ENCODE measurements at places on chromosomes 13 and 19. TPM values are rescaled to one million over a fixed set of nuclear protein-coding genes. Genes with fewer than 3 reads are reported as not detected.

DNA sequence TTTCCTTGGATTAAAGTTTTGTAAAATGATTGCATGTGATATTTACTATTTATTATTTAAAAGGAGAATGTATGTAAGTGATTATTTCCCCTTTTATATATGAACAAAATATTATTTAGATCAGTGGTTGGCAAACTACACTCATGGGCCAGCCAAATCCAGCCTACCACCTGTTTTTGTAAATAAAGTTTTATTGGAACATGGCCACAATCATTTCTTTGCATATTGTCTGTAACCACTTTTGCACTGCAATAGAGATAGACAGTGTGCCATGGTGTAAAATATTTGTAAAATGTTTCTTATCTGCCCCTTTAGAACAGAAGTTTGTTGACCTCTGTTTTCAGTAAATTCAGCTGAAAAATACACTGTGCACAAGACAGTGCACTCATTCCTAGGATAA, 426.4 kb downstream of the MYO16 start:
- no peaks in the 10 kb centered on the region for H3K36me3 ChIP-seq
- no peak for DNase-seq
- no peaks in the 10 kb centered on the region for H3K27me3 ChIP-seq

DNA sequence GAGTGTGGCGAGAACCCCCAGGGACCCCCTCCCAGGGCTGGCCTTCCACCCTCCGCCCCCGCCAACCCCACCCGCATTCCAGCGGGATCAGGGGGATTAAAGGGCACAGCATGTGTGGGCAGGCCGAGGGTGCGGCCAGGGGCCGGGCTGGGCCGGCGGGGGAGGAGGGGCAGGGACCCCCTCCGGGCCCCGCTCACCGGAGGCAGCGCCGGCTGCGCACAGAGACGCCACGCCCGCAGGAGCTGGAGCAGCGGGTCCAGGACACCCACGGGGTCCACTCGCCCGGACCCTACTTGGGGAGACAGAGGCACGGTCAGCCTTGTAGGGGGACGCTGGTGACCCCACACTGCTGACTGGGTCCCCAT, 2.4 kb downstream of the ADAMTSL5 start:
- H3K27me3 ChIP-seq, result no peaks in the 10 kb centered on the region
- H3K27ac ChIP-seq, result peak overlapping the region; percentile 54
- H3K4me1 ChIP-seq, result no peaks in the 10 kb centered on the region

GRCh38 chr13:93280688-93281087, 54.1 kb downstream of the GPC6 start:
- H3K27me3 ChIP-seq, result no peaks in the 10 kb centered on the region
- no peaks in the 10 kb centered on the region for H3K36me3 ChIP-seq

DNA sequence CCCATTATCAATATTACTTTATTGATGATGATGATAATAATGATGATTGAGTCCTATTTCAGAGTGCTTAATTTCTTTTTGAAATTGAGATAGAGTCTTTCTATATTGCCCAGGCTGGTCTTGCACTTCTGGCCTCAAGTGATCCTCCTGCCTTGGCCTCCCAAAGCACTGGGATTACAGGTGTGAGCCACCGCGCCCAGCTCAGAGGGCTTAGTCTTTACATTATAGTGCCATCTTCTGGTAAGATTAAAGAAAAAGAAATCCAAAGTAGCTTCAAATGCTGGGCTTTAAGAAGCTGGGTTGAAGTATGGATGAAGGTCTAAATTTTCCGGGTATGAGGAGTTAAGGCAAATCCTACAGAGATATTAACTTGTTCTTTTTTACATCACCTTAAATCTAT, 3.4 kb upstream of the ZNF333 start:
- no peaks in the 10 kb centered on the region for H3K27me3 ChIP-seq
- H3K36me3 ChIP-seq, result no peaks in the 10 kb centered on the region
- no peak overlapping the region for H3K27ac ChIP-seq
- H3K4me3 ChIP-seq, result no peak overlapping the region

Gene KCNK6
- total RNA-seq, result 7.7 TPM

Gene SOHLH2
- not detected for total RNA-seq

Gene ITGBL1
- total RNA-seq, result 19.4 TPM

Gene CACNA1A
- total RNA-seq, result 5.8 TPM

Gene SIGLEC8
- total RNA-seq, result not detected

Measured in uterus (tissue), 4 donors.